Activated CD8-positive, alpha-beta memory T cell treated with anti-CD3 and anti-CD28 coated beads, Interleukin-2, amount 10 ng/mL, durations not matched to agents 7 days and 5 days (primary cell): ENCODE measurements at places on chromosomes 1 and 21. TPM values are rescaled to one million over a fixed set of nuclear protein-coding genes. Genes with fewer than 3 reads are reported as not detected.

MROH9 gene
- not detected for total RNA-seq

DMBX1 gene
- 0.15 TPM for total RNA-seq

DNA sequence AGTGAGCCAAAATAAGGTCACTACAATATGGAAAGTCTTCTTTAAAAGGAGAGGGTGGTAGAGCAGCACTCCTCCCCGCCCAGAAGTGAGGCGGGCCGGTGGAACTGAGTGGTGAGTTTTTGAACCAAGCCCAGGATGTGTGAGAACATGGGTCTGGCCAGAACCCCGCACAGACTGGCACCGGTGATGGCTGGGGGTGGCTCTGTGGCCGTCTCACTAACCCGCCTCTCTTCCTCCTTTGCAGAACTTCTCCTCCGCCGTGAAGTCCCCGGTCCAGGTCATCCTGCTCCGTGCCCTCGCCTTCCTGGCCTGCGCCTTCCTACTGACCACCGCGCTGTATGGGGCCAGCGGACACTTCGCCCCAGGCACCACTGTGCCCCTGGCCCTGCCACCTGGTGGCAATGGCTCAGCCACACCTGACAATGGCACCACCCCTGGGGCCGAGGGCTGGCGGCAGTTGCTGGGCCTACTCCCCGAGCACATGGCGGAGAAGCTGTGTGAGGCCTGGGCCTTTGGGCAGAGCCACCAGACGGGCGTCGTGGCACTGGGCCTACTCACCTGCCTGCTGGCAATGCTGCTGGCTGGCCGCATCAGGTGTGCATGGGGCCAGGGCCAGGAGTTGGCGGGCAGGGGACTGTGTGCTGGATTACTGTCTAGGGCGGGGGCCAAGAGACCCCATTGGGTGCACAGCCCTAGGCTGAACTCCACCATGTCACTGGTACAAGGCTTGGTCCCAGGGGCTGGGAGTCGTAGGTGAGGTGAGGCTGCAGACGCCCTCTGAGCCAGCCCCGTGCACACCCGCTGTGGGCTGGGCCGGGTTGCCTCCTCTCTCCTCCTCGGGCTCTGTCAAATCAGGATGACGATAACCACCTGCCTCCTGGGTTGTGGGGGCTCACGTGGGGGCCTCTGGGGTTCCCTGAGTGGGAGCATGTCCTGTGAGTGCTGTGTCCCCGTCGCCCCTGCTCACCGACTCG, 12.4 kb downstream of the TMEM201 start:
- H3K4me3 ChIP-seq, result no peak overlapping the region
- DNase-seq, result no peak
- no peaks in the 10 kb centered on the region for H3K4me1 ChIP-seq
- no peak overlapping the region for H3K27ac ChIP-seq
- no peaks in the 10 kb centered on the region for H3K36me3 ChIP-seq

- no peaks in the 10 kb centered on the region for H3K27me3 ChIP-seq
- H3K4me1 ChIP-seq, result peaks cover 18% of the 10 kb centered on the region
- H3K36me3 ChIP-seq, result no peaks in the 10 kb centered on the region
- no peak overlapping the region for H3K4me3 ChIP-seq
- peak; percentile 54 for DNase-seq
Measured at GRCh38 chr1:36446271-36446670, 4.0 kb downstream of the OSCP1 start.

DNA sequence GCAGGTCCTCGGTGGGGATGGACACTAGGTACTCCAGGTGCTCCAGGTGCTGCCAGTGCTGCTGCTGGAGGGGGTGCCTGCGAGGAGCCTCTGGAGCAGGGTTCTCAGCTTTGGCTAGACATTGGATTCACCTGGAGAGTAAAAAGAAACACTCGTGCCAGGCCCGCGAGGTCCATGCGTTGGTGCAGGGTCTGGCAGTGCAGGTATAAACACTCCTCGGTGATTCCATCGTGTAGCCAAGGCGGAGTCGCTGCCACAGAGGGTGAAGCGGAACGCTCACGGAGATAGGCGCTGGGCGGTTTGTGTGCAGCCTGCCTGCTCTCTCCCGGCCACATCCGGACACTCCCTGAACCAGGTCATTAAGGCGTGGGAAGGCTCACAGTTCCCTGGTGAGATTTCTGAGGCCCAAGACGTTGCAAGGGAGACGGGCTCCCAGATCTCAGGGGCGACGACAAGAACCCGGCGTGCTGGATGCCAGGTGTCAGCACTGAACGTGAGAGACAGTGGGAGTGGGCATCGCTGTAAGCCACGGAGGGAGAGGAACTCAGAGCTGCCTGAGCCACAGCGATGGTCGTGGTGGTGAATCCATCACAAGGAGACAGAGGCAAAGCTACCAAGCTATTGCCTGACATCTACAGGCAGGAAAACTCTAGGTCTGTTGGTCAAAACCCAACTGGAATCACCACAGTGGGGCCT, 17.2 kb upstream of the SUMO3 start:
- H3K4me1 ChIP-seq, result no peaks in the 10 kb centered on the region
- H3K27ac ChIP-seq, result no peak overlapping the region
- H3K36me3 ChIP-seq, result no peaks in the 10 kb centered on the region
- no peak overlapping the region for H3K4me3 ChIP-seq
- no peak for DNase-seq
